Keratinocyte (primary cell): ENCODE measurements at places on chromosomes 2 and 18.

DNA sequence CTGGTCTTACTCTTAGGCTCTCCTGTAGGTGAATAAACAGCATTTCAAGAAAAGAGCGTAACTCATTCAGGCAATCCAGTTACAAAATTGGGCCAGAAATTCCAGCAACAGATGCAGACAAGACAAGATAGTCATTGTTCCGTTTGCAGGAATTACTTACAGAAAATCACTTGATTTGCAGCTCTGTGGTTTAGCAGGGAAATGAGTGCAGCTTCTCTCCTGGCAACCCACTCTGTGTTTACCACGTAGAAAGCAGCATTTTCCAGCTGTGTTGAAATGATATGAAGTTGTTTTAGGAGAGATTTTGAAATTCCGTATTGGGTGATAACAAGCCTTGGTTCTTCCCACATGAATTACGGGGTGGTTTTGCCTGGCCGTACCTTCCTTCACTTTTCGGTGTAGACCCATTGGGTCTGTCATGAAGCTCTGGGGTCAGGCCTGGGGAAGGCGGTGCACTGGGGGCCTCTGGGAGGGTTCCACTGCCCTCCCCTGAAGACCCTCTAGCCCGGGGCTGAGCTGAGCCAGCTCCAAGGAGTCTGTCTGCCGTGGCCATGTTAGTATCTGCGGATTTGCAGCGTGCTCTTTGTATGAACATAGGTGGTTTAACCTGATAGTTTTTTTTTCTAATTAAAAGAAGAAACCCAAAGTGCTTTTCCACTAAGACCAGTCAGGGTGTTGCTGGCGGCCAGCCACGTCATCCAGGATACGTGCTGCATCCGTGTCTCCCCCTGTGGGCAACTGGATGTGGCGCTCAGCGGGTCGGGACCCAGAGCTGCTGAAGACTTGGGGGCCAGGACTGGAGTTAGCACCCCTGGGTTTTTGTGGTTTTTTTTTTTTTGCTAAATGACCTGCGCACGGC, 58.9 kb upstream of the KCNG2 start:
- no peak for DNase-seq

DNA sequence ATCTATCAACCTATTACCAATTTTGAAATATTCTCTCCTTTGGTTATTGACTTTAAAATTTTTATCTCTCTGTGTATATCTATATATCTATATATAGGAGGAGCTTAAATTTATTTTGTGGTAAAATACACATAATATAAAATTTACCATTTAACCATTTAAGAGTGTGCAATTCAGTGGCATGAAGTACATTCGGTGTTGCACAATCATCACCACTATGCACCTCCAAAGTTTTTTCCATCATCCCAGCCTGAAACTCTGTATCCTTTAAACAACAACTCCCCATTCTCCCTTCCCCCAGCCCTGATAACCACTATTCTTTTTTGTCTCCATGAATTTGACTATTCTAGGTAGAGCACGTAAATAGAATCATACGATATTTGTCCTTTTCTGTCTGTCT, 49.1 kb downstream of the CDKL4 start:
- DNase-seq, result no peak

DNA sequence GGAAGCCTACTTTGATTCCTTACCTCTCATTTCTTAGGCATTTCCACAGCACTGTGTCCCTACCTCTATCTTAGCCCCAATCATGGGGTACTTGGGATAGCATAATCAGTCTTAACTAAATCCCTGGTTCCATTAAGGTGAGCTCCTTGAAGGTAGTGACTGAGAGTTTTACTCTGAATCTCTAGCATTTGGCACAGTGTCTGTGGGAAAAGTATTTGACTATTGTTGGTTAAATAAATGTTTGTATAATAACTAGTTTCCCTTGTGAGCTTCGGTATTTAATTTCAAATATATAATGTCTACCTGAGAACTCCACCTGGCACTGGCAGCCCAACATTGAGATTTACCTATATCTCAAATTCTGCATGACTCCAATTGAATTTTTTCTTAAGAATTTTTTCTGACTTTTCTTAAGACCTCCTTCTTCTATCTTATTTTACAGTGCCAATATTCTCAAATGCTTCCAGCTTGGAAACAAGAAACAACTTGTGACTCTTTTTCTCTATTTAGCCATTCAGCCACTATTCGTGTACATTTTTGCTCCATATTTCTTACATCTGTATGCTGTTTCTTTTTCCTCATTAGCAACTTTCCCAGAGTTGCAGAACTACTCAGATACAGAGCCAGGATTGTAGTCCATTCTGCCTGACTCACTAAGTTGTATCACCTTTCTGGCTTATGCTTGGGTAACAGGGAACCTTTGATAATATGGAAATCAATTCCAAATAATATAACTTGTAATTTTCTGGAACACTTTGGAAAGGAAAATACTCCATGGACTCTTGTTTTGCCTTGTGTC, 214.0 kb upstream of the NT5C1B start:
- no peak for DNase-seq

- no peak for DNase-seq
These were observed 39.7 kb upstream of the LYPD6B start for GRCh38 chr2:148998831-148999200.

- DNase-seq, result no peak
These were observed 24.4 kb downstream of the ZNF892 start for GRCh38 chr2:95231723-95232122.
